Endodermal cell (in vitro differentiated cells): ENCODE measurements at places on chromosomes 6 and 20. TPM values are rescaled to one million over a fixed set of nuclear protein-coding genes. Genes with fewer than 3 reads are reported as not detected.

The LBP gene
- total RNA-seq, result 0.11 TPM in 1 of 2 replicates, not detected in the other

The ANGPT4 gene
- total RNA-seq, result 0.14 to 0.31 TPM (median 0.25 TPM) in 3 replicates

The IL17A gene
- total RNA-seq, result not detected in 3 replicates

The LSM14B gene
- 82.9 and 89.1 TPM in 2 replicates for total RNA-seq

The CPNE5 gene
- total RNA-seq, result 0.29 to 0.54 TPM (median 0.42 TPM) in 3 replicates

The HLA-DRA gene
- 0.27 TPM in 1 of 3 replicates, not detected in the others for total RNA-seq

The CST7 gene
- total RNA-seq, result not detected in 2 replicates

The GNAS-AS1 gene
- total RNA-seq, result 5.6 to 11.5 TPM (median 9.7 TPM) in 3 replicates

The OR2J2 gene
- not detected in 2 replicates for total RNA-seq

The SIRPG gene
- total RNA-seq, result not detected in 3 replicates

The ADGRF5 gene
- not detected in 3 replicates for total RNA-seq
